ENCODE measurements at places on chromosomes 6 and 20.

DNA sequence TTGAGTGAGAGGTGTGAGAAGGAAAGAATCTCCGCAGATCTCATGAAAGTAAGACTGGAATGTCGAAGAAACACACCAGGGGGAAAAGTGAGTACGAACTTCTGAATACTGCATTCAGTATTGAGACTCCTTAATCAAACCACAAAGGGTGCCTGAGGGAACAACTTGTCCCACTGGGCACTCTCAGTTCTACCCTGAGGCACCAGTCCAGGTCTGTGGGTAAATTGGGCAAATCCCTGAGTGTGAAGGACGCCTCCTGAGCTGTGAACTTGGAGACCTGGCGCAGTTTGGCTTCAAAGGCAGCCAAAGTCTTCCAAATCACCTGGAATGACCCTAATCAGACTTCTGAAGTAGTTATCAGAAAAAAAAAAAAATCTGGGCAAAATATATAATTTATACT is 329.7 kb downstream of the BTBD9 start:
- DNase-seq: no peak

DNA sequence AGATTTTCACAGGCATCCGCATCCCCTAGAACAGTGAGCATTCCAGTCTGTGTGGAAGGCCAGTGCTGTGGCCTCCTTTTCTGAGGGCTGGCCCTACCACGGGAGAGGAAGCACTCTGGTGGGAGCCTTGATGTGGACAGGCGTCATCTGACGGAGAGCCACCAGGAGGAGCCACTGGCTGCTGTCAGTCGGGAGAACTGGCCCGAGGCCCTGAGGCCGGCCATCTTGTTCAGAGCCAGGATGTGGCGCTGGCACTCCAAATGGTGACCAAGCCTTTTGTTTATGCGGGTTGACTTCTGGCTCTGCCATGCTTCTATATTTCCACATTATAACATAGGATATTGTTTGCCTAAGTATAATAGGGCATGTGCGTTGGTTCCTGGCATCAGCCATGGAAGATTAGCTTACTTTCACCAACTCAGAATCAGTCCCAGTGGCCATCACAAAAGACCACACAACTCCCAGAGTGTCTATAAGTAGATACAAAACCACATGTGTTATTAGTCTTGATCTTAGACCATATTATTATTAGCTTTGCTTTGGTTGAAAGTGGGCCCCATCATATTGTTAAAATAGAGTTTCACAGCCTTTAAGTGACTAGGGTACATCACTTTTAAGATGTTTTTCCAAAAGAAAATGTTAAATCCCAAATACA is 273.9 kb upstream of the TAB2 start:
- peak; percentile 19 for DNase-seq

DNA sequence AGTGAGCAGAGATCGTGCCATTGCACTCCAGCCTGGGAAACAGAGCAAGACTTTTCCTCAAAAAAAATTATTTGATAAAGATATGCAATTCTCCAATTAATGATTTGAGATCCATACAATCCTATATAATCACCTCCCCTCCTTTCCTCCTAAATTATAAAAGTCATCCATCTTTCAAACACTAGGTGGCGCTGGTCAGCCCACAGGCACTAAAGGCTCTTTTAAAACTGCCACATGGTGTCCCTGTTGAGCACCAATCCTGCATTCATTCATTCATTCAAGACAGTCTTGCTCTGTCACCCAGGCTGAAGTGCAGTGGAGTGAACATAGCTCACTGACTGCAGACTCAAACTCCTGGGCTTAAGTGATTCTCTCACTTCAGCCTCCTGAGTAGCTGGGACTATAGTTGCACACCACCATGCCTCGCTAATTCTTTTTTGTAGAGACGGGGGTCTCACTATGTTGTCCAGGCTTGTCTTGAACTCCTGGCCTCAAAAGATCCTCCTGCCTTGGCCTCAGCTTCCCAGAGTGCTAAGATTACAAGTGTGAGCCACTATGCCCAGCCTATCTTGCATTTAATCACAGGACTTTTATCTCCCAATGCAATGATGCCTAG is 58.7 kb upstream of the SLC2A12 start:
- DNase-seq: peak; percentile 86

GRCh38 chr6:157161912-157162311 is 161.4 kb downstream of the TMEM242 start:
- no peak for DNase-seq

- no peak for DNase-seq
Observed at GRCh38 chr6:71544906-71545305, 256.3 kb downstream of the OGFRL1 start.

DNA sequence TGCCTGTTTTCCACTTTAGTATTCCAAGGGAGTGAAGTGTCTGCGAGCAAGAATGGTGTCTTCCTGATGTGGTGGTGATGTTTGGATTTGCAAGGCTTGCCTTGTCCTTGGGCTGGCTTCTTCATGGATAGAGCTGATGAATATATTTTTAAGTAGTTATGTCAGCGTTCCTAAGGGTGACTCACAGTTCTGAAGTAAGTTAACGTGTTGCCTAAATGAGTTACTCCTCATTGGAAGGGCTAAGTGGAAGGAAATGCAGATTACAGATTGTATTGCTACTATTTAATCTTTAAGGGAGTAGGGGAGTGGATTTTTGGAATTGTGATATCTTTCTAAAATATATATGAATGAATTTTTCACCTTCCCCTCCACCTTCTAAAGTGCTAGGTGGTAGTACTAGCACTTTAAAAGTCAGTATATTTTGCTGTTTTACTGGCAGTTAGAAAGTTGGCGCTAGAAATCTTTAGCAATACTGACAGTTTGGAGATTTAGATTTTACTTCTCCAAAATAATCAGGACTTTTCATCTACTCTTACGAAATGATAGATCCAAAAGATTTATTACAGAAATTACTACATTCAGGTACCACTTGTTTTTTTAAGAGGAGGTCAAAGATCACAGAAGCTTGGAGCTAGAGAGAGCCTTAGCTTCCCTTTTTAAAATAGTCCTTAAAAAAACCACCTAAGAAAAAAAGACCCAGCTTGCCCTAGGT is 197.4 kb downstream of the JARID2 start:
- DNase-seq: peak; percentile 80

DNA sequence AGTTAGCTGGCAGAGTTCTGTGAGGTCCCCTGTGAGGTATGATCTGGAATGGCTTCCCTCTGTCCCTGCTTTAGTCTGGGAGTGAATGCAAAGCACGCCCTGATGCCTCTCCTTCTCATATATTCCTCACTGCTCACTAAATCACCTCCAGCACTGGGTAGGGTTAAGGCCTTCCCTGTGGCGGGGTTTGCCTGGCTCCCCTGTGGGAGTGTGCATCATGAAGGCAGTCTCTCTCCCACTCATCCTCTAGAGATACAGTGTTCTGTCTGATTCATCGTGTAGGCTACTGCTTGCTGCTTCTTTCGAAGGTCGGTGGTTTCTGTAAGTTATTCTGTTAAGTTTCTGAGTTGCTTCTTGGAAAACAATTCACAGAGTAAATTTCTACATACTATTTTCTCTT is 420.0 kb upstream of the EYS start:
- no peak for DNase-seq

DNA sequence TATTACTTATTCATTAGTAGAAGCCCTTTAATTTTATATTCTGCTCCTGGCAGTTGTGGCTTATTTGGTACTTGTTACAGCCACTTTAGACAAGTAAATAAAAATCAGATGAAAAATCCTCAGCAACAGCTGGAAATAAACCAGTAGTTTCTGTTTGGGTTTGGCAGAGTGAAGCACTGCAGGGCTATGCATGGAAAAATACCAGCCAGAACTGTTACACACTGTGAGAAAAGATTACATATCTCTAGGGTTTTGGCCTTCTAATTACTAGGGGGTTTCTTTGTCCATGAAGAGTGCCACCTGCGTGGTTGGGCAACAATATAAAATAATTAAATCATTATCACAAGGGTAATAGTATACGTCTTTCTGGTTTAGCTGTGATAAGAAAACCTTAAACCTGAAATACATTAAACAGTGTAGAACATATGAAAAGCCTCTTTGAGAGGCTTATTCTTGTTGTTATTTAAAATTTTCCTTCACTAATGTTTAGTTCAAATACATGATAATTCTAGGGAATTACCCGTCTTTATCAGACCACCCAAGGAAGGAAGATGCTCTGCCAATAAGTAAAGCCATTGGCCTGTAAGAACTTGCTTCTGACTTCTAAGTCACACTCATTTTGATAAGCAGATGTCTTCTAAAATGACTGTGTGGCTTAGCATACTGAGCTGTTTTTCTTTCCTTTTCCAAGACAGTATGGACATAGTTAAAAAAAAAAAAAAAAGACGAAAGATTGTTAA is 320.0 kb upstream of the FLRT3 start:
- DNase-seq: no peak

- no peak for DNase-seq
Observed at GRCh38 chr6:156449569-156449968, 327.6 kb upstream of the ARID1B start.

DNA sequence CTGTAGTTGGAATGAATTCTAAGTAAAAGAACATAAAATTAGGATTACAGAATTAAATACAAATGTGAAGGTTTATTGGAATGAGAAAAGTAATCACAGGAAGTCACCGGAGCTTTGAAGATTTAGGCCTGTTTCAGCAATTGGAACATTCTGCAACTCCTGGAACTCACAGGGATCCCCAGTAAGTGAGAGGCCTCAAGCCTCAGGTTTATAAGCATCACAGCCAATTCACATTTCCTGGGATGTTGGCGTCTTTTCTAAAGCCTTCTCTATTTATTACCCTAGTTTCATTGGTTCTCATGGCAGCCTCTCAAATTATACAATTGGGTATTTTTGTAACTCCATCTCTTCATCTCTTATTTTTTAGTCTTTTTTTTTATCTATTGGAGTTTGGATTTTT is 90.4 kb upstream of the HIVEP1 start:
- no peak for DNase-seq

DNA sequence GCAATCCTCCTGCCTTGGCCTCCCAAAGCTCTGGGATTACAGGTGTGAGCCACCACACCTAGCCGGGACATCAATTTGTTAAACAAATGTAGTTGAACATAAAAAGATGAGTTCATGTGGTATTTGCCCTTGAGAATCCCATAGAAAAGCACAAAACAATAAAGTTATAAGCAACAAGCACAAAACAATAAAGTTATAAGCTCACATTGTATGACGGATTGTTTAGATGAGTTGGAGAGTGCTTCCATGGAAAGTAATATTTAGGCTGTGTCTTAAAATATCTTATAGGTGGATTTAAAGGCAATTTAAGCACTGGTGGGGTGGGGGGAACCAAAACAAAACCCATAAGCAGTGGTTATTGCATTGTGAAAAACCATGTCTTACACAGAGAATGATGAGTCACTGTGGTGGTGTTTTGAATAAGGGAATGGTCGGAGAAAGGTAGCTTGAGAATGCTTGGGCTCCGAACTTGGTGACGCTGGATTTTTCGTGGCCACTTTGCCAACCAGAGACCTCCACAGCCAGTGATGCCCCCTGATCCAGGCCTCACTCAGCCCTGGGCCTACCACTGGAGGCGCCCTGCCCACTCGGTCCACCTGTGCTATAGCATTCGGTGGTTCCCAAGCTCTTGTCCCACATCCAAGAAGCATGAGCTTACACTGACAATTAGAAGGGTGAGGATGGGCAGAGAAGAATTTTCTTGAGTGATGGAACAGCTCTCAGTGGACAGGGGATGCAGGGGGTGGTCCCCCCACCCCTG is 256.0 kb downstream of the CDKAL1 start:
- no peak for DNase-seq

- no peak for DNase-seq
Observed at GRCh38 chr20:24494460-24494920, 25.1 kb downstream of the SYNDIG1 start.

DNA sequence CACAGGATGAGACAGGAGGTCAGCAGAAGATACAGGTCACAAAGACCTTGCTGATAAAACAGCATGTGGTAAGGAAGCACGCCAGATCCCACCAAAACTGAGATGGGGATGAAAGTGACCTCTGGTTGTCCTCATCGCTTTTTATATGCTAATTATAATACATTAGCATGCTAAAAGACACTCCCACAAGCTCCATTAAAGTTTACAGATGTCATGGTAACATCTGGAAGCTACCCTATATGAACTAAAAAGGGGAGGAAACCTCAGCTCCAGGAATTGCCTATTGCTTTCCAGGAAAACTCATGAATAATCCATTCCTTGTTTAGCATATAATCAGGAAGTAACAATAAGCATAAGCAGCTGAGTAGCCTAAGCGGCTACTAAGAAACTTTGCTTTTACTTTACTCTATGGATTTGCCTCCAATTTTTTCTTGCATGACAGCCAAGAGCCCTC is 8.4 kb upstream of the RIN2 start:
- DNase-seq: no peak

DNA sequence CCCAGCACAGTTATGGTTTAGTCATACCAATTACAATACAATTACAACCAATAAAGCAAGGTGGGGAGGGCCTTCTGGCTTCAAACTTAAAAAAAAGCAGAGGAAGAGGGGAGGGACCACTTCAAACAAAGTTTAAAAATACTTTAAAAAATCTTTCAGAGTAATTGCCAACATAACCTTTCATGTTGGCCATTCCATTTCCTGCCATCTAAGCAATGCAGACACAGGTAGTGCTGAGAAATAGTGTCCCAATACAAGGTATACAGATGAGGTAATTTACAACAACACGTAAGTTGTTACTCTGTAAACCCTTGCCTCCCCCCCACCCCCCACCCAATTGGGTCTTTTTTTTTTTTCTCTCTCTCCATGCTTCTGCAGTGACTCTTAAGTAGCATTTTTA is 18.8 kb upstream of the TBC1D20 start:
- DNase-seq: no peak

DNA sequence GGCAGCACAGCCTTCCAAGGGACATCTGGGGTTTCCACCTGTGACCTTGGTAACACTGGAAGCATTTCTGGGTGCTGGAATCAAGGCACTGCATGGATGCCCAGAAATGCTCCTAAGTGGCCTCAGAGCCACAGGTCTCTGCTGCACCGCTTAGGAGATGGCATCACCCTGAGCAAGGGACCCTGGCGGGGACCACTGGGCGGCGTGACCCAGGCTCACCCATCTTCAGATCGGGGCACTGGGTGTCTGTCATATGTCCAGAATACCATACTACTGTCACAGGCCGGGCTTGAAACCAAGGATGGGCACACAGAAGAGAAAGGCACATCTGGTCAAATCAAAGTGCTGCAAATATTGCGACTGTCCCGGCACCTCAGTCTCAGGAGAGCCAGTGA is 45.9 kb downstream of the SSR1 start:
- no peak for DNase-seq

GRCh38 chr20:45833883-45834796 is 541 bp downstream of the SNX21 start:
- DNase-seq: peak; percentile 2

DNA sequence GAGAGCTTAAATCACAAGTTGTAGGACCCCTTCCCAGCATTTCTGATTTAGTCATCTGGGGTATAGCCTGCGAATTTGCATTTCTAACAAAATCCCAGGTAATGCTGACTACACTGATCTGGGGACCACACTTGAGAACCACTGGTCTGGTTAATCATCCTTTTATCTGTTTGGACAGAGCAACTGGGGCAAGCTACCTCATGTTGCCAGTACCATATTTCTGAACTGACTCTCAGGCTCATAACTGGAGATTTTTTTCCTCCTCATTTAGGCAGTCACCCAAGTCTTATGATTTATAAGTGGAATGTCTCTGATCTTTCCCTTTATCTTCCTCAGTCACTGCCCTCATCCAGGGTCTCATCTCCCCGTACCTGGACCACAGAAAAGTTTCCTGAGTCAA is 12.0 kb upstream of the GTF3C6 start:
- DNase-seq: no peak

All from inflammatory macrophage (primary cell).